NCI-H1048 (cell line): ENCODE measurements at places on chromosomes 5 and 9.

GRCh38 chr5:90932052-90932699 lies 373.6 kb downstream of the ADGRV1 start:
- peak; percentile 6 for DNase-seq

DNA sequence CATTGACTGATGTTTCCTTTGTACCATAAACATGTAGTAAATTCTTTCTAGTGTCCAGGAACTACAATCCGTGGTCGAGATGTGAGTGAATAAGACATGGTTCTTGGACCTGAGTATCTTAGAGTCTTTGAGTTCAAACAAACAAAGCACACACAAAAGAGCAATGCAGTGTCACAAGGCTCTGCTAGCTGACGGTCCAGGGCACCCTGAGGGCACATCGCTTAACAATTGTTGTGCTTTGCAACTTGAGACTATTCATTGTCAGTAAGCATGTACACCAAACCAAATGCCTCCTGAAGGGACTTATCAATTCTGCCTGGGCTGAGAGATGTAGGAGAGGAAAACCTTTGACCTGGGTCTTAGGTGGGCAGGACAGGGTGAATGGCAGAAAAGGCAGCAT lies 84.8 kb downstream of the CAMK4 start:
- no peak for DNase-seq

- no peak for DNase-seq
Observed at GRCh38 chr5:132505641-132506040, 15.1 kb upstream of the IRF1 start.

DNA sequence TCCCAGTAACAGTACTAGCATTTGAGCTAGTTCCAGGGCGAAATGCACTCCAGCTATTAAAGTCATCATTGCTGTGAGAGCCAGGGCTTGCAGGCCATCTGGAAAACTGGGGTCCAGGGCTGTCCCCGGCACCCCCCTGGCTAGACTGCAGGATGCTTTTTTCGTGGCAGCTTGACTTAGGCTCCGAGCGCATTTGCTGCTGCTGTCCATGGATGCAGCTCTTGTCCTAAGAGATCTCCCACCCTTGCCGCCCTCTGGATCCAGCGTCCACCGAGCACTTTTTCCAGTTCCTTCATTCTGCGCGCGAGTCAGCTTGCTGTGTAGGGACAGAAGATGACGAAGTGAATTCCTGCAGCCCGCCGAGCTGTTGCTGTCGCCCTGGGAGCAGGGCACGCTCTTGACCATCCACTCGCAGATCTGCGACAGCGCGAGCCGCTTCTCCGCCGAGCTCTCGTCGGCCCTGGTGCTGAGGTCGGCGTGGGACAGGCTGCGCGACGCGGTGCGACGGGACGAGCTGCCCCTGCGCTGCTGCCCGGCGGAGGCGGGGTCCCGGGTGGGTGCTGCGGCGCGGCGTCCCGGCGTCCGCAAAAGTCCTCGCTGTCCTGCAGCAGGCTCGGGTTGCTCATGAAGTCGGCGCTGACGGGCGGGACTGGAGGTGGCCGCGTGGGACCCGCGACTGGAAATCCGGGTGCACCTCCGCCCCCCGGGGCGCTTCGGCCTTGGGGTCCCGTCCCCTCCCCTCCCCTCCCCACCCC lies 30.7 kb downstream of the OR2V1 start:
- no peak for DNase-seq

GRCh38 chr5:95773335-95774059 lies 42.4 kb downstream of the RHOBTB3 start:
- DNase-seq, result no peak

DNA sequence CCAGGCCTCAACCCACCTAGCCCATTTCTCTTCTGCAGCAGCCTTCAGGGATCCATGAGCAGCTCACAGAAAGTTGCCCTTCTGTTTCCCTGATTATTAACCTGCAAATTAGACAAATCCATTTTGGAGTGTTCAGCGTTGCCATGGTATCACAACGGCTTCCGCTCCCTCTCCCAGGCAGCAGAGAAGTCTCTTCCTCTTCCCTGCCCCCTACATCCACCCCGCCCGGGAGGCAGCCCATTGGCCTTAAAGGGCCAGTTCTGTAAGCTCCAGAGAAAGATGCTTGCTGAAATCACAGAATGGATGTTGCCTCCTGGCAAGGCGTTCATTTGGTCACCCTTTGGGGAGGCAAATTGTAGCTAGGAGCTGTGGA lies 47.7 kb upstream of the BOD1 start:
- no peak for DNase-seq

DNA sequence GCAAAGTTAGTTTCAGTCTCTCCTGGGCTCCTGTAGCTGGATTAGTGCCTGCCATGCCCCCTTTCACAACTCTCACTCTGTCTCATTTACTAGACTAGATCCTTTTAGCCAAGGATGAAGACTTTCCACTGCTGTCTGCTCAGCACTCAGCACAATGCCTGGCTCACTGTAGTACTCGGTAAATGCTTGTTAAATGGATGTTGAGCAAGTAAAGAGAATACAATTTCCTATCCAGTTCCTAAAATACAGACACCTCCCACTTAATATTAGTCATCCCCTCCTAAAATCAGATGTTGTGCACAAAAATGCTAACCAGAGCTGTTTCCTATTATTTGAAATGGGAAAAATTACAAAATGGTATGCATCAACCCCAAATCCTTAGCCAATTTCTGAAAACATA lies 195.8 kb downstream of the SREK1 start:
- no peak for DNase-seq

GRCh38 chr5:943918-944620 lies 51.4 kb downstream of the TRIP13 start:
- DNase-seq, result no peak

- no peak for DNase-seq
Observed at GRCh38 chr5:179167871-179168451, 107.8 kb downstream of the ZNF354C start.

DNA sequence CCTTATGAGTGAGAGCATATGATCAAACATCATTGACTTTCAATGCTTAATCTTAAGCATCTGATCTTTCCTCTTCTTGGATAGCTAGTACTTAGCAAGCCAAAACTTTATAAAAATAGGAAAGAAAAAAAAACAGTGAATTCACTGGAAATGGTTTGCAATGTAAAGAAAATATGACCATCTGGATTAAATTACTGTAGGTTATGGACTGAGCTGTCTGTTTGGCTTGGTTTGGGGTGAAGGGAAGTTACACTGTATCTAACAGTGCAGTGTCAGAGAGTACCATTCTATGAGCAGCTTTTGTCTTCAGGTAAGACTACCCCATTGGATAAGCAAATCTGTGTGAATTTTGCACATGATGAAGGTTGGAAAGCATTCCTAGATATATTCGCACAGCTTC lies 151.4 kb downstream of the TLE1 start:
- no peak for DNase-seq

DNA sequence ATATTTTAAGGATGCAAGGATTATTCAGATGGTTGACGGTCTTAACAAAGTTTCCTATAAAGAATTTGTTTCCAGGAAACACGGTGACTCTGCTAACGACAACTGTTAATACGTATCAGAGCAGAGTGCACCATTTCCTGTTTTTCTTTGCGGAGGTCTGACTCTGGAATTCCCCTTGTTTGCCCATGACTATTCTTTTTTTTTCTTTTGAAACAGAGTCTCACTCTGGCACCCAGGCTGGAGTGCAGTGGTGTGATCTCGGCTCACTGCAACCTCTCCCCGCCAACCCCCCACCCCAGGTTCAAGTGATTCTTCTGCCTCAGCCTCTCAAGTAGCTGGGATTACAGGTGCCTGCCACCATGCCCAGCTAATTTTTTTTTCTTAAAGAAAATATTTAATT lies 115.9 kb downstream of the CDC42SE2 start:
- no peak for DNase-seq

DNA sequence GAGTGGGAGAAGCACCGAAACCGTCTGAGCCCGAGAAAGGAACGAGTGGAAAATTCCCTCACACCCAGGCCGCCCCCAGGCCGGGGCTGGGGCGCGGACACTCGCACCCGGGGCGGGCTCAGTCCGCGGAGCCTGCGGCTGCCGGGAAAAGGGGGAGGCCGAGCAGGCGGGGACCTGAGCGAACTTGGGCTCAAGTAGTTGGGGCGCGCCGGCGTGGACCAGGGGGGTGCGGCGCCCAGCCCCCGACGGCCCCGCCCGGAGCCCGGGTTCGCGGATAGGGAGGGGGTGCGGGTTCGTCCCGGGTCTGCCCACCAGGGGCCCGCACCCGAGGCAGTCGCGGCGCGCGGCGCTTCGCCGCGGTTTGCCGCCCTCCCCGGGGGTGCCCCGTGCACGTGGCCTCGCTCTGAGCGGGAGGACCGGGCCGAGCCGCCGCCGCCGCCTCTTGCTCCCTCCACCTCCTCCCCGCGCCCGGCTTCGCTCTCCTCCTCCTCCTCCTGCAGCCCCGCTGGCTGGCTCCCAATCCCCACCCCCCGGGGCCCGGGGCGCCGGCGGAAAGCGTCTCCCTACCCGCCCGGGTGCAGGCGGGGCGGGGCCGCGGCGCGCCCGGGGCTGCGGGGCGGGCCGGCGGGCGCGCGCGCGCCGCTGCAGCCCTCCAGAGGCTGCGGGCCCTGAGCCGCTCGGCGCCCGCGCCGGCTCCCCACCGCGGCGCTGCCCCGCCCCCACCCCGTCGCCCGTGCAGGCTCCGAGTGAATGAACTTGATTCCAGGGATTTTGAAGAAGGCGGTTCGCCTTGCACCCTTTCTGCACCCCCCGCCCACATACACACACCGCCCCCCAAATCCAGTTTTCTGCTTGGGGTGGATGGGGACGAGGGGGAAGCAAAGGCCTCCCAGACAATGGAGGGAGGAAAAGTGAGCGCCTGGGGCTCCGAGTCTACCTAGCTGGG lies 1.3 kb upstream of the NFIB start:
- peak; percentile 76 for DNase-seq

DNA sequence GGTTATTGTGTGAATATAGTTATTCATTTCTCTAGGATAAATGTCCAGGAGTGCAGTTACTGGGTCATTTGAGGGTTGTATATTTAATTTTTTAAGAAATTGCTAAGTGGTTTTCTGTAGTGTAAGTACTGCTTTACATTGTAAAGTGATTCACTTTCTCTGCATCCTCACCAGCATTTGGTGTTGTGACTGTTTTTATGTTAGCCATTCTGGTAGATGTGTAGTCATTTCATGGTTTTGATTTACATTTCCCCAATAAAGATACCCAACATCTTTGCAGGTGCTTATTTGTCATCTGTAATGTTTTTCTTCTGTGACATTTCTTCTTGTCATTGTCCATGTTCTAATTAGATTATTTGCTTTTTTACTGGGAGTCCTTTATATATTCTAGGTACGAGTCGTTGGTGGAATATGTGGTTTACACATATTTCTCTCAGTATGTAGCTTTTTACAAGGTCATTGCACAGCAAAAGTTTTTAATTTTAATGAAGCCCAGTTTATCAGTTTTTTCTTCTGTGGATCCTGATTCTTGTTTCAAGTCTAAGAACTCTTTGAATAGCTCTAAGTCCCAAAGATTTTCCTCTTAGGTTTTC lies 34.0 kb downstream of the SCGB3A1 start:
- no peak for DNase-seq

- no peak for DNase-seq
Observed at GRCh38 chr9:121654499-121655140, 3.2 kb downstream of the DAB2IP start.

DNA sequence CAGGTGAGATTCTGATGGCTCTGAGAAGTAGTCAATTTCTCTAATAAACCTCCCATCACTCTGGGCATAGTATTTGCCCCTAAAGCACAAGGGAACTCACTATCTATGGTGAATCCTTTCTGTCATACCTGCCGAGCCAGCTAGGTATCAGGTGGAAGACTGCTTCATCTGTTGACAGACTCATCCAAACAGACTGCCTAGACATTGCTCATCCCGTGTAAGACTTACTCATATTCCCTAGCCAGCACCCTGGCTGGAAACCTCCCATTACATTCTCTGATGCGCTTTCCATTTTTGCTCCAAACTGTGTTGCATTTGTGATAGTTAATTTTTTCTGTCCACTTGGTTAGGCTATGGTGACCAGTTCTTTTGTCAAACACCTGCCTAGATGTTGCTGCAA lies 595.9 kb downstream of the DNAH5 start:
- DNase-seq, result no peak

DNA sequence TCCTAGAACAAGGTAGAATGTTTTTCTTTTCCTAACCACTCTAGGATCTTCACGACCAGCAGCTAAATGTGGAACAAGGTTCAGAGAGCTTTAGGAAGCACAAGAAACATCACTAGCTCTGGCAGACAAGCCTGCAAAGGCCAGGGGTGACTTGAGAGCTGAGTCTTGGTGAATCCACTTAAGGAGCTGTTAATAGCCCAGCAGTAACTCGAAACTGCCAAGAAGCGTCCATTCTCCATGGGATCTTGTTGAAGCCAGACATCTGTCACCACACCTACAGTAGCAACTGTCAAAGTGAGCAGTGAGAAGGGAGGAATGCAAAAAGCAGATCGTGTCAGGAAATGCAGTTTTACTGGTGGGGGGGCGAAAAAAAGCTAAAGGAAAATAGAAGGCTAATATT lies 87.2 kb downstream of the ATPSCKMT start:
- no peak for DNase-seq

- DNase-seq, result no peak
Observed at GRCh38 chr5:92944903-92945604, 636.0 kb downstream of the NR2F1-AS1 start.

- DNase-seq, result no peak
Observed at GRCh38 chr9:109860521-109860920, 80.5 kb downstream of the PALM2AKAP2 start.

- no peak for DNase-seq
Observed at GRCh38 chr9:124108216-124108615, 96.6 kb downstream of the LHX2 start.

- no peak for DNase-seq
Observed at GRCh38 chr5:147467973-147468508, 41.8 kb downstream of the DPYSL3 start.

GRCh38 chr5:612498-613424 lies 621 bp downstream of the CEP72 start:
- DNase-seq, result no peak

DNA sequence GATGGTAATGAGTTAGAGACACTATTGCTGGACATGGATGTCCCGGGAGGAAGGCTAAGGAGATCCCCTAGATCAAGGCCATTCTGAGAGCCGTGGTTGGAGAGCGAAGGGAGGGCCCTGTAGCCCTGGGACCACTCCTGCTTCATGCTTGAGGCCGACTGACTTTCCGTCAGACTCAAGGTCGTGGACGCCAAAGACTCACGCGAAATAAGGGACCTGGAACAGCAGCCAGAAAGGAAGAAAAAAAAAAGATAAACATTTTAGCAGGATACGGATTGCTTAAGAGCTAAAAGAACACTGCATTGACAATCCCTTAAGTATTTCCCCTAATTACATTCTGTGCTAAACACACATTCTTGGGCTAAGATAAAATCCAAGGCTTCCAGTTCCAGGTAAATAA lies 181.2 kb downstream of the GLIS3 start:
- DNase-seq, result no peak
